ENCODE measurements at places on chromosomes 5 and 9. TPM values are rescaled to one million over a fixed set of nuclear protein-coding genes. Genes with fewer than 3 reads are reported as not detected.

PCA3 gene
- not detected for total RNA-seq

ASPN gene
- total RNA-seq = 0.86 TPM

STXBP1 gene
- 94.9 TPM for total RNA-seq

OBP2B gene
- total RNA-seq = not detected

EGFL7 gene
- total RNA-seq = 35.6 TPM

KIAA1958 gene
- total RNA-seq = 26.9 TPM

SLC6A19 gene
- total RNA-seq = not detected

ZNF608 gene
- total RNA-seq = 34.3 TPM

TXNDC8 gene
- total RNA-seq = not detected

CCL21 gene
- not detected for total RNA-seq

LCN9 gene
- total RNA-seq = 1.7 TPM

GABRA6 gene
- not detected for total RNA-seq

LCN2 gene
- not detected for total RNA-seq

ADAMTS2 gene
- total RNA-seq = 10.5 TPM

PLPP7 gene
- total RNA-seq = 0.60 TPM

CNTNAP3B gene
- total RNA-seq = 5.2 TPM

GABRA1 gene
- total RNA-seq = not detected

DPYSL3 gene
- 165 TPM for total RNA-seq

PROB1 gene
- 1.6 TPM for total RNA-seq

TPPP gene
- 0.24 TPM for total RNA-seq

HSPB3 gene
- not detected for total RNA-seq

TAS2R1 gene
- not detected for total RNA-seq

CSF2 gene
- not detected for total RNA-seq

INSL6 gene
- total RNA-seq = not detected

BARHL1 gene
- 0.11 TPM for total RNA-seq

TPRN gene
- total RNA-seq = 18.5 TPM

NFIB gene
- 213 TPM for total RNA-seq

SLC25A2 gene
- total RNA-seq = 1.3 TPM

TOR2A gene
- 15.9 TPM for total RNA-seq

FOXD4L5 gene
- total RNA-seq = 0.22 TPM

RMRP gene
- total RNA-seq = 21,148 TPM

CDX1 gene
- total RNA-seq = 0.68 TPM

IL9 gene
- not detected for total RNA-seq

SLC1A1 gene
- 3.5 TPM for total RNA-seq

ARL10 gene
- 46.0 TPM for total RNA-seq

MAT2B gene
- 45.5 TPM for total RNA-seq

WDR55 gene
- total RNA-seq = 26.0 TPM

PDLIM4 gene
- total RNA-seq = 48.8 TPM

ZNF366 gene
- total RNA-seq = not detected

KIF12 gene
- 5.2 TPM for total RNA-seq

MAP1B gene
- 60.8 TPM for total RNA-seq

RFX3 gene
- 35.6 TPM for total RNA-seq

PMPCA gene
- total RNA-seq = 74.6 TPM

PRRX2 gene
- 10.1 TPM for total RNA-seq

LIFR gene
- 62.4 TPM for total RNA-seq

PCDHGA9 gene
- total RNA-seq = 2.1 TPM

SPINK6 gene
- total RNA-seq = not detected

C9orf57 gene
- not detected for total RNA-seq

IFNA21 gene
- total RNA-seq = not detected

PPP3R2 gene
- 0.34 TPM for total RNA-seq

MEIKIN gene
- total RNA-seq = not detected

DOCK2 gene
- 0.25 TPM for total RNA-seq

GPX3 gene
- 2.4 TPM for total RNA-seq

EPB41L4A gene
- total RNA-seq = 42.3 TPM

CYLC2 gene
- total RNA-seq = not detected

SLC6A18 gene
- not detected for total RNA-seq

FAM151B gene
- total RNA-seq = 1.9 TPM

PCDHB7 gene
- total RNA-seq = 1.6 TPM

DNAH5 gene
- total RNA-seq = 0.34 TPM

Measured in mesothelial cell of epicardium (in vitro differentiated cells).